Stimulated activated CD8-positive, alpha-beta memory T cell treated with anti-CD3 and anti-CD28 coated beads, Interleukin-2, amount 100 ng/mL, for 48 hours (primary cell): ENCODE measurements at places on chromosomes 3 and 15.
A peak's percentile ranks its signal among the peaks of the same experiment; 100 is the strongest.

DNA sequence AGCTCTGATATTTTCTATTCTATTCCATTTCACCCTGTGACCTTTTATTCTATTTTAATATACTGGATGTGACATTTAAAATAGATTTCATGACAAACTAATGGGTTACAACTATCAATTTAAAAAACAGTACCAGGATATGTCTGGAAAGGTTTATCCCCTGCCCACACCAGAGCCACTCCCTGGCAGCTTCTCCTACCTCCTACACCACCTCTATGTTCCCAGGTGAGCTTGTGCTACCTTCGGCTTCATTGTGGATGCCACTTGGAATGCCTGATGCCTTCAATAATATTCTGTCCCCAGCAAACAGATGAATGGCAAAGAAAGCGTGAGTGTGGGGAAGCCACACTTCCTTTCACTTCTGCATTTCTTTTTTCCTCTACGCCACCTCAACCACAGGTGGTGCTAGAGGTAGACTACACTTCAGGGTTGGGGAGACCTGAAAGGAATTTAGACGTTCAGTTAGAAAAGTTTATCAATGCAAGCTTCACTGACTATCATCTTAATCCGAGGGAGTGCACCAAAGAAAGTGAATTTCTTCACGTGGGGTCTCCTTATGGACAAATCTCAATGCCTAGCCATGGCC lies 213.0 kb downstream of the SSR3 start:
- no peak for DNase-seq

- DNase-seq = no peak
These were observed 563.4 kb downstream of the ROBO1 start for GRCh38 chr3:79204351-79204750.

- DNase-seq = no peak
These were observed 253.3 kb downstream of the MBNL1 start for GRCh38 chr3:152522036-152522435.

- no peak for DNase-seq
These were observed 433.8 kb upstream of the CBLB start for GRCh38 chr3:106302451-106303221.

- DNase-seq = peak; percentile 75
These were observed 30.7 kb downstream of the SEMA7A start for GRCh38 chr15:74402873-74403587.

DNA sequence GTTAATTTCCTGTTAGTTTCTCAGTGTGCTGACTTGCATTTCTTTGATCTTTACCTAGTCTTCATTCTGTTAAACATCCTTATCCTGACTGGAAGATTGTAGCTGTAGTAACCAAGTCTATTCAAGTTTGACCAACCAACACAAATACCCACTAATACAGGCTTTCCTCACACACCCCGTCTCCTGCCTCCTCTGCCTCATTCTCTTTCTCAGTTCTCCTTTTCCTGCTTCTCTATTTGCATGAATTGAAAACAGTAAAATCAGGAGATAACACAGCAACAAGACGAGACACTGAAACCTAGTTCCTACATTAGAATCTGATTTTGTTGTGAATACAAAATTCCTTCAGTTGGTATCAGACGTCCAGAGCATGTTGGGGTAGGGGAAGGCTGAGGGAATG lies 116.9 kb upstream of the ARPP21 start:
- no peak for DNase-seq

- no peak for DNase-seq
These were observed 20.8 kb upstream of the HCN4 start for GRCh38 chr15:73389539-73389938.

- DNase-seq = no peak
These were observed 27.9 kb downstream of the EIF1B start for GRCh38 chr3:40337136-40338108.

GRCh38 chr3:30986551-30986950 lies 92.1 kb upstream of the GADL1 start:
- no peak for DNase-seq

DNA sequence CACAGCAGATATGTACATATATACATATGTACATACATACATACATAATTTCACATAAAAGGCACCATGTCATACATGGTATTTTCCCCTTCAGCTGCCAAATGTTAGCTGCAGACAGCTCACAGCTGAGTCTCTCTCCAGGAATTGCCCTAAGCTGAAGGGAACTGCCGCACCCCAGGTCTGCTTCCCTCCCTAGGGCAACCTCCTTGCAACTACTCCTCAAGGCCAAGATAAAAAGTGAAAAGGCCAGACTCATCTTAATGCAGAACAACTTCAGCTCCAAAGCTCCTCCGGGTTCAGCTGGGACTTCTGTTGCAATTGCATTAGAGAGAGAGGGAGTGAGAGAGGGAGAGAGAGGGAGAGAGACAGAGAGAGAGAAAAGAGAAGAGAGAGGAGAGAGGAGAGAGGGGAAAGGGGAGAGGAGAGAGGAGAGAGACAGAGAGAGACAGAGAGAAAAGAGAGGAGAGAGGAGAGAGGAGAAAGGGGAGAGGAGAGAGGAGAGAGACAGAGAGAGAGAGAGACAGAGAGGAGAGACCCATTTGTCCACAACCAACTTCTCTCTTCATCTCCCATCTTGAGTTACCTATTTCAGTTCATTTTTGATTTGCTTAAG lies 143.4 kb upstream of the HES1 start:
- DNase-seq = no peak

DNA sequence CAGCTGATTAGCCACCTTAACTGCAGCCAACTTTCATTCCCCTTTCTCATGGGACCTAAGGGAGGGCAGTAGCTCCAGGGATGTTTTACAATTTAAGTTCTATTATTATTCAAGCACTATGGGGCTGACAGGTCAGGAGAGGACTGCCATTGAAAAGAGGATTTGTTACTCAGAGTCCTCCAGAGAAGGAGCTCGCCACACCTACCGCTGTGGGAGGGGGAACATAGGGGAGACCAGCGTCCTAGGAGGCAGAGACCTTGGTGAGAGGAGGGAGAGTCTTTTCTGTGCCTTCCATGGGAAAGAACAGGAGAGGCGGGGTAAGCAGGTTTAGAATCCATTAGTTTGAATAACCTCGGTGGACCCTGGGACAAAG lies 14.4 kb downstream of the ATP10A start:
- no peak for DNase-seq

DNA sequence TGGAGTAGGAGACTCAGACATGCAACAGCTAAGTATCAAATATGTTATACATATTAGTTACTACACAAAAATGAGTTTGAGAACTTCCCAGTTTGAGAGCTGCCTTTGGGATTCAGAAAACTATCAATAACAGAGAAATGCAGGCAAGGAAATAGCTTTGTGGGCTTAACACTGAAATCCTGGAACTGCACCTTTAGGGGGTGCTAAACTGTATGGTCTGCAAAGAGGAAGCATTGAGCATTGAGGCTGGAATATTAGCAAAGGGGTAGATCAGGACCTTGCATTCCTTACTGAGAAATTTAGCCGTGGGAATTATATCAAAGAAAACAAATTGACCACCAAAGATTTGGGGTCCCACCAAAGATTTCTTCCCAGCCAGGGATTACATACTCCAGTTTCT lies 580.0 kb downstream of the ZNF385D start:
- DNase-seq = no peak

- DNase-seq = no peak
These were observed 73.1 kb downstream of the TFG start for GRCh38 chr3:100782348-100782747.

DNA sequence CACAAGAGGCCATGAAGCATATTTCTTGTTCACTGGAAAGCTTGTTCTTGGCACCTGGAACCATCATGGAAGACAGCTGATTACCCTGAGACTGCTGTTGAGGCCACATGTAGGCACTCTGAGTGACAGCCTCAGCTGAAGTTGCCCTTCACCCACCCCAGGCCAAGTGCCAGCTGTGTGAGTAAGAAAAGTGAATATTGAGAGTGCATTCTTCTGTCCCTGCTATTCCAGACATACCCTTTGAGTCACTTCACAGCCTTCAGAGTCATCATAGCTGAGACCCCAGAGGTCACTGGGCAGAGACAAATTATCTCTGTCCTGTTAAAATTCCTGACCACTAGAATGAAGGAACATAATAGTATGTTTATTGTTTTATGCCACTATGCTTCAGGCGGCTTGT lies 79.6 kb downstream of the NFKBIZ start:
- DNase-seq = no peak

DNA sequence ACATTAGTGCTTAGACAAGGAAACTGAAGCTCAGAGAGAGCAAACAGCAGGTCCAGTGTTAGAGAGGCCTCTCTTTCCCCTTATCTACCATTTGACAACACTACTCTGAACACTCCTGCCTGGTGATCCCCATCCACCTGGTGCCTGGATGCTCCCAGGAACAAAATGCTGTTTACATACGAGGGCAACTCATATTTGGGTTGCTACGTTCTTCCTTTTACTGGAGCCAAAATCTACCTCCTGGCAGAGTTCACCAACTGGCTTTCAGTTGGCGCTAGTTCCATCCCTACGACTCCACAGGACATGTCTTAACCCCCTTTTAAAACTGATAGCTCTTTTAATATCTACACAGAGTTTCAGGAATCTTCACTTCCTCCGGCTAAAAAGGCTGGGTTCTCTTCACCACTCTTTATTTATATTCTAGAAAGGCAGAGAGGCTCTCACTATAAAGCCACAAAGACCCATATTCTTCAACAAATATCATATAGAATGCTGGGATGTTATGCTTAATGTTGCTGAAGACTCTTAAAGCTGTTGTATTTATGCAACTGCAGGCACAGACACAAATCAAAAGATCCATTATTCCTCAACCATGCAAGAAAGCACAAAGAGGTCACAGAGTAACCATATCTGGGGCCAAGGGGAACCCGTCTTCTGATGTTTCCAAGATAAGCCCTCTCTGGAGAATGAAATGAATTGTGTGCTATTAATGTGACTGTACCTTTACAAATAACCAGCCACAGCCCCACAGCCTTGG lies 47.9 kb downstream of the CCNB2 start:
- DNase-seq = no peak
